ENCODE measurements at places on chromosomes 1 and 21.

- no peak for DNase-seq
Observed at GRCh38 chr1:2981981-2982614, 39.2 kb upstream of the ACTRT2 start.

GRCh38 chr1:4172644-4173599 is 272.9 kb upstream of the C1orf174 start:
- no peak for DNase-seq

DNA sequence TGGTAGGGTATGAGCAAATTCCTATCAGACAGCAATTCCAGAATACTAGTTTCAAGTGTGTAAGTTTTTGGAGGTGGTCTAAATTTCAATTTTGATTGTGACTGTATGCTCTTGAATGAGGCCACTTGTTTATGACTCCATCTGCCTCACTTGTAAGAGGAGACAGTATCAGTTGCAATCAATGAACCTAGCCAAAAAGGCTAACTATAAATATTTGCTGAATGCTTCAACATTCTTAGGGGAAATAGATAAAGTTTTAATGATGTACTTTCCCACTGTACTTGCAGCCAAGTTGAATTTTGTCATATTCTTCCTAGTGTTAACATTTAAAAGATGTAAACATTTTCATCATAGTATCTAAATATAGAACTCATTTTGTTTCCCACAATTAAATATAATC is 32.1 kb upstream of the RWDD3 start:
- DNase-seq = no peak

DNA sequence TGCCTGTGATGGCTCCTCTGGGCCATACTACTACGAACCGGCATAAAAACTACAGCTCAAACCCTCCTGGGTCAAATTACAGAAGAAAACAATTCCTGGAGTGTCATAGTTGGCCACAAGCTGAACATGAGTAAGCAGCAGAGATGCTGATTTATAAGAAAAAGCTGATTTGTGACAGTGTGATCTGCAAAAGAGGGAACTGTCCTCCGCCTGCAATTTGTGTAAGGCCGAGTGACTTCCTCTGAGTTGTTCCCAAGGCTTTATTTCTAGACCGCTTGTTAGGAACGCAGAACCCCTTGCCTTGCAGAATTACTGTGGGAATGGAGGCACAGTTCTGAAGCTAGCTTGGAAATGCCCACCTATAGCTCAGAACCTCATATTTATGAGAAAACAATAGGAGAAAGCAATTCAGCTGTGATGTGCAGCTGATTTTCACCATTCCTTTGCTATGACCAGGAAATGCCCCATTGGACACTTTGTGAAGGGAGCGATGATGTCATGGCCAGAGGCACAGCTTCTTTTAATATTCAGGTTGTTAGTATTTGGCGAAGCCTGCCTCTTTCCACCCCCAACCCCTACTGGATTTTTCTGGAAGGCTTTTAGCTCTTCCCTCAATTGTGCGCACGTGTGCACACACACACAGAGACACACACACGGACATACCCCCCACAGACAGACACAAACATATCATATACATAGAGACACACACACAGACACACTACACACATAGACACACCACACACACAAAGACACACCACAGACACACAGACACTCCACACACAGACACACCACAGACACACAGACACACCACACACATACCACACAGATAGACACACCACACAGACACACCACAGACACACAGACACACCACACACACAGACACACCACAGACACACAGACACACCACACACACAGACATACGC is 47.6 kb downstream of the IER5 start:
- DNase-seq = no peak

DNA sequence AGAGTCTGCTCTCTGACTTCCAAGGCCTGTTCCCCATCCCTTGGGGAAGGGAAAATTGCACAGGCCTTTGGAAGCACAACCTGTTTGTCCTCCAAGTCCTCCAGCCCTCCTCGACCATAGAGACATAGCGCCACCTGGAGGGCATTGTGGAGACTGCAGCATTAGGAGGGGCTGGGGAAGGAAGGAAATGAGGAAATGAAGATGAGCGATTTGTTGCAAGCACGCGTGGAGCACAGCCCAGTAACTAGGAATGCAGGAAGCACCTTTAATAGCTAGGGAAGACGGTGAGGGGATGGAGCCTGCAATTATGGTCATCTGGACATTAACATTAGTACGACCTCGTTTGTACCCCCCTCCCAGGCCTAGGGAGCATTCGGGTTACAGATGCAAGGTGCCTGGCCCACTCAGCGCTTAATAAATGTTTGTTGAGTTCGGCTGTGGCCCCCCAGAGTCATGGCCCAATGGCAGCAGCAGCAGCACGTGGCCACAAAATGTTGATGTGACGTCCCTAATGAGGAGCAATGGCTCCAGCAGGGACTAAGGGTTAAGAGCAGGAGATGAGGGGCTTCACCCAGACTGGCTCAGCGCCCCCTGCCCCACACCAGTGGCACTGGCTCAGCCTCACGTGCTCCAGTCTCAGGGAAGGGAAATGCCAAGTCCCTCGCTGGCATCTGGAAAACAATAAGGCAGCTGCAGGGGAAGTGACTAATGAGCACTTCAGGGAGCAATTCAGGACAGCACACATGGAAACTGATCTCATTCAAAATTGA is 8.0 kb upstream of the CAMK2N1 start:
- peak; percentile 82 for DNase-seq

- no peak for DNase-seq
Observed at GRCh38 chr1:168050880-168051279, 85.8 kb downstream of the GPR161 start.

DNA sequence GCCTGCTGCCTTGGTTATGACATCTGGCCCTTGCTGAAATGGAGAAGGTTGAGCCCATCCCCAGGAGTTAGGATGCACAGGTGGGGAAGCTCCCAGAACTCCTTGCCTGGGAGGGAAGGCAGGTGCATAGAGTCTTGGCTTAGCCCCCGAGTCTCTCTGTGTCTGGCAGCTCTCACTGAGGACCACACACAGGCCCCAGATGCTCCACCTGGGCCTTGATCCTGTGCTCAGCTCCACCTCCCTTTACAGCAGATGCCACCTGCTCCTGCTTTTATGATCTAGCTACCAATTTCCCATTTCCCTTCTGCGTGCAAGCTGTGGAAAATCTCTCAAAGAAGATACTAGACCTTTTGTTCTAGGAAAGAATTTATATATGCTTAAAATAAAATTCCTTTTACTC is 28.8 kb upstream of the KCNJ6 start:
- DNase-seq = no peak

GRCh38 chr1:35005711-35006110 is 20.6 kb upstream of the TMEM35B start:
- DNase-seq = no peak

GRCh38 chr1:55195521-55196233 is 19.5 kb downstream of the USP24 start:
- no peak for DNase-seq

DNA sequence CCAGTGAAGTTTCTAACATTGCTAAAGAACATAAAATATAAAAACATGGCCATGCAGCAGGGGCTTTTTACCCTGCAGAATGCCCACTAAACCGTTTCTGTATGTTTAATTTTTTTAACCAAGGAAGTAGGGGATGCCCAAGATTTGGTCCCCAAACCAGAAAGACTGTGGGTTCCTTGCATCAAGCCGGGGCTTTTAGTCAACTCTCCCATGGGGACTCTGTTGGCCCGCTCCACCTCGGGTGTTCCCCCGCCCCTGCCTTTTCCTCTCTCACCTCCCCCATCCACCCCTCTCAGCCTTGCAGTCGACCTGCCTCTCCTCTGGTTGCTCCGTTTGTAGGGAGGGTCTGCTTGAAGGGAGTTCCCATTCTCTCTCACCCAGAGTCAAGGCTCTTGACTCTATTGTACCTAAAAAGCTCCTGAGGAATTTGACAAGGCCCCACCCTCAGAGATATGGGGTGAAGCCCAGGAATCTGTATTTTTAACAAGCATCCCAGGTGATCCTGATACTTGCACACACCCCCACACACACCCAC is 117.5 kb downstream of the TOMM20 start:
- DNase-seq = no peak

GRCh38 chr1:87989346-87989745 is 660.7 kb downstream of the LMO4 start:
- no peak for DNase-seq

DNA sequence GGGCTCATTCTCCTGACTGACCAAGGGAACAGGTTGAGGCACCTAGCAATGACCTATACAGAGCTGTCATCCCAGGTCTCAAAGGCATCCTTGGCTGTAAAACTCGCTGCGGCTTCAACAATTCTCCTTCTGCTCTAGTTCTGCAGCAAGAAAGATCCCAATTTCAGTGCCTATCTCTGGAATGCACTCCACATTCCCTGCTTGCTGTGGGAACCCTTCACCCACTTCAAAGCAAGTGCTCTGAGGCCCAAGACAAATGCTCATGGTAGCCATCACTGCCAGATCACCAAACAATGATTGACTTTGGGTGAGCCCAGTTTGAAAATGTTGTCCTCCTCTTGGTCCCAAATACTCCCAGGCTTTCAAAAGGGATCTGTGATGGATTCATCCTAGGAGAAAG is 37.7 kb upstream of the FMO3 start:
- DNase-seq = no peak

GRCh38 chr1:241081473-241081872 is 275.5 kb downstream of the RGS7 start:
- no peak for DNase-seq

GRCh38 chr1:60277269-60277668 is 203.7 kb upstream of the C1orf87 start:
- DNase-seq = no peak

GRCh38 chr1:36924282-36924811 is 110.0 kb downstream of the GRIK3 start:
- no peak for DNase-seq

All from CD4-positive, alpha-beta T cell treated with Interleukin-15 for 4 hours (primary cell).